ENCODE measurements at places on chromosomes 2 and 18. TPM values are rescaled to one million over a fixed set of nuclear protein-coding genes. Genes with fewer than 3 reads are reported as not detected.

DNA sequence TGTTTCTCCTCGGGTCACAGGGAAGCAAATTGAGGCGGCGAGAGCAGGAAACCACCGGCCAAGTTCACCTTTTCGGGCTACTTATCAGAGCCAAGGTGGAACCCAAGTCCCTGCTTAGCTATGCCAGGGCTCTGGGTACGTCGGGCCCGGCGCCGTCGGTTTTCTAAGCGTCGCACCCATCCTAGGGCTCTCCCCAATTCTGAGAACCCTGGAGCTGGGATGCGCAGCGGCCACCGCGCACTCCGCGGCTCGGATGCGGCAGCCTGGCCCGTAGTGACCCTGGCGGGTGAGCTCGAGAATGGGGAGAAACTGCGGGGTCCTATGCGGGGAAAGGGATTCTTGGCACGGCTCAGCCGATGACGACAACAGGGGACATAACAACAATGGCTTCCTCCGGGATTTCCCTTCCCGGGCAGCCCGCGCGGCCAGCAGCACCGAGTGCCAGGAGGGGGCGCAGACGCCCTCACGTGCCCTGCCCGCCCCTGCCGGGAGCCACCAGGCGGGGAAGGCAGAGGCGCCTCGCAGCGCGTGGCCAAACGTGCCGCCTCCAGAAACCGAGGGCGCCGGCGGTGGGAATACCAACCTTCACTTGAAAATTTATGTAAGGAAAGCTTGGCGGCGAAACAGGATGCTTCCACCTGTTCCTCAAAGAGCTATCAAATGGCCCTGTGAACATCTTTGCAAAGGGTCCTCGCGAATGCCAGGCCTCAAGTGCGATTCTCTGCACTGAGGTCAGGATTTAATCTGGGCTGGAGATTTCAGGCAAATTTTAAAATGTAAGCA lies 2.1 kb upstream of the SLC30A3 start:
- DNase-seq = peak; percentile 80

DNA sequence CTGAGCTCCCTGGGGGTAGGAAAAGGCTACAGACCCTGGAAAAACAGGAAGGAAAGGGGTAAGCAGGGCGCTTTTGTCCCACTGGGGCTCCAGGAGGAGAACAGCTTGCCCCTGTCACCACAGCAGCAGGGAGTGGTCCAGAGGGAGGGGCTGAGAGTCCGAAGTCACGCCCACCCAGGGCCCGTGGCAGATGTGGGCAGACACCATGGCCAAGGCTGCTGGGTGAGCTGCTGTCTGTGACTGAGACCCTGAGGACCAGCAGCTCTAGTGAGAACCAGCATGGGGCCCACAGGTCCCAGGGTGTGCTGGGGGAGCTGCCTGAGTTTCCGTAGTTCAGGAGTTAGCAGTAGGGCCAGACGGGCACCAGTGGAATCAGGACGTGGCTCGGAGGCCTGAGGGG lies 162.0 kb downstream of the SPP2 start:
- DNase-seq = peak; percentile 2

DNA sequence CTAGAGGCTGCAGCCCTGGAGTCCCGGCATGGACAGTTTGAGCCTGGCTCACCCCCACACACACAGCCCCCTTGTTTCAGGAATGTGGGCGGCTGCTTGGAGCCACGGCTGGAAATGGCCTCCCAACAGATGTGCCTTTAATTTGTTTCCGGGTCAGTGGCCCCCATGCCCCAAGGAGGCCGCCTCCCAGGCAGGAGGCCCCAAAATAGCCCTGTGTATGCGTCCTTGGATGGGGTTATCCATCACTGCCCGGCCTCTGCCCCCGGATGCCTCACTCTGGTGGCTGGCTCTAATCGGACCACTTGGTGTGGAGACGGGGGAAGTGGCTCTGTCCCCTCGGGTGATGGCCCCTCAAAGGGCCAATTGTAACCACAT lies 151.9 kb upstream of the MYCN start:
- DNase-seq = no peak

GRCh38 chr2:145849466-145849865 lies 1329.5 kb upstream of the ZEB2 start:
- DNase-seq = no peak

DNA sequence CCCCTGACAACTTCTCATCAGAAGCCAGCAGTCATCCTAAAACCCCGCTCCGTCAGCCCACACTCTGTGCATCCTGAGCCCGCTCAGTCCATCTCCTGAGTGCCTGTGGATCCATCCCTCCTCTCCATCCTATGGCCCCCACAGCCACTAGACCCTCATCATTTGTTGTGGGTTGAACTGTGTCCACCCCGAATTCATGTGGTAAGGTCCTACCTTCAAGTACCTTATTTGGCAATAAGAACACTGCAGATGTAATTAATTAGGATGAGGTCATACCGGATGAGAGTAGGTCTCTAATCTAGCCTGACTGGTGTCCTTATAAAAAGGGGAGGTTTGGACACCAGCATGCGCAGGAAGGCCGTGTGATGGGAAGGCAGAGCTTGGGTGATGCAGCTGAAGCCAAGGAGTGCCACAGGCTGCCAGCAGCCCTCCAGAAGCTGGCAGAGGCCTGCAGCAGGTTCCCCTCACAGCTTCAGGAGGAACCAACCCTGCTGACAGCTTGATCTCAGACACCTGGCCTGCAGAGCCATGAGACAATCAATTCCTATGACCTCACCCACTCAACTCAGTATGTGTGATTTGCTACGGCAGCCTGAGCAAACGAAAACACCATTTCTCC lies 192.4 kb downstream of the ZBTB7C start:
- DNase-seq = peak; percentile 87

The ACVR2A gene
- total RNA-seq = 41.7 TPM

The ZC3H6 gene
- total RNA-seq = 10.8 TPM

Data from tongue (tissue), 3 donors.